ENCODE measurements at places on chromosomes 6 and 20. TPM values are rescaled to one million over a fixed set of nuclear protein-coding genes. Genes with fewer than 3 reads are reported as not detected.

SEC23B gene
- total RNA-seq: 60.0 TPM

GRCh38 chr6:30985490-30985889 lies 2.0 kb downstream of the MUC21 start:
- no peak for DNase-seq
- no peaks in the 10 kb centered on the region for H3K27me3 ChIP-seq
- H3K36me3 ChIP-seq: no peaks in the 10 kb centered on the region
- no peak overlapping the region for H3K27ac ChIP-seq
- no peak overlapping the region for H3K4me3 ChIP-seq

- no peaks in the 10 kb centered on the region for H3K27me3 ChIP-seq
- peaks cover 4% of the 10 kb centered on the region for H3K4me1 ChIP-seq
- no peak overlapping the region for H3K27ac ChIP-seq
- H3K36me3 ChIP-seq: 0 out of 2 replicates have a peak, but pooled peaks cover 4% of the 10 kb centered on the region
Observed at GRCh38 chr6:14796974-14797762, 448.7 kb upstream of the JARID2 start.

- no peaks in the 10 kb centered on the region for H3K4me1 ChIP-seq
- H3K27me3 ChIP-seq: no peaks in the 10 kb centered on the region
- no peaks in the 10 kb centered on the region for H3K36me3 ChIP-seq
- DNase-seq: no peak
- H3K4me3 ChIP-seq: no peak overlapping the region
Observed at GRCh38 chr6:74598462-74599393, 607.1 kb downstream of the COL12A1 start.

- DNase-seq: no peak
- peaks cover 37% of the 10 kb centered on the region for H3K36me3 ChIP-seq
- H3K4me1 ChIP-seq: no peaks in the 10 kb centered on the region
Observed at GRCh38 chr20:45818239-45818638, 5.8 kb downstream of the UBE2C start.

RNF182 gene
- 3.7 TPM for total RNA-seq

ZFP57 gene
- total RNA-seq: 1.7 TPM

NEDD9 gene
- 5.8 TPM for total RNA-seq
